NCI-H2029 treated with DMSO at 0.1 percent for 48 hours (cell line): ENCODE measurements at places on chromosomes 5 and 9.

DNA sequence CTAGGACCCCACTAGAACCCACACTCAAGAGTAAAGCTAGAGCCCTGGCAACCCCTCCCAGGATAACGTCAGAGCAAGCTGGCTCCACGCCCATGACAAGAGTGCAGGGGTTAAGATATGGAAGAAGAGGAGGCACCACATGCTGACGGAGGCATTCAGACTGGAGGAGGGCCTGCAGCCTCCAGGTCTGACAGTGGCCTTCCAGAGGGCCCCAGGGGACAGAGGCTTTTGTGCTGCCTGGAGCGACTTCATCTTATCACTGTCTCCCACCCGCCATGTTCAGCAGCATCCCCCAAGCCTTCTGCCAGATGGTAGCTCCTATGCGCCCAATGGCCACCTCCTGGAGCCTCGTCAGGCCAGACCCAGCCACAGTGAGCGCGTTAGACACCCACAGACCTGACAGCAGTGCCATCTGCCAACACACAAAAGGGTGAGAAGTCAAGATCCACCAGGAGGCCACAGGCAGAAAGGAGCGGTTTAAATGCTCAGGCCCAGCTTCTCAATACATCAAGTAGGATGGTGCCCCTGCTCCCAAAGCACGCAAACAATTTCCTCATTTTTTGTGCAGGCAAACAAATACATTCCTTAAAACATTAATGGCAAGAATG is 65.8 kb downstream of the C5orf15 start:
- no peak for DNase-seq

DNA sequence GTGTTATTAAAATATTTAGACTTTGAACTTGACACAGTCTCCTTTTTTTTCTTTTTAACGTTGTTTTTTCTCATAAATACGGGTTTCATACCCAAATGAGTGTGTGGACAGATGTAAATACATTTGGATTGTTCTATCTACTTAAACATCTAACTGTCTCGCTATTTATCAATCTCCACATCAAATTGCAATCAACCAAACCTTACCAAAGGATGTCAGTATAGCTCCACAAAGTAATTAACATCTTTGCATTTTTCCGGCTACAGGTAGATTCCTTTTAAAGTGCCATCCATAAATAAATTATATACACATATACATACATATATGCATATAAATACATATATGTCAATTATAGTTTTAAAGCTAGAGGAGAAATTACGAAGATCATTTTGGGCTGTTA is 705 bp upstream of the CDH10 start:
- DNase-seq: no peak

- no peak for DNase-seq
Measured at GRCh38 chr5:32170303-32171151, 3.6 kb downstream of the GOLPH3 start.

- DNase-seq: no peak
Measured at GRCh38 chr5:38997591-38997990, 76.6 kb downstream of the RICTOR start.

GRCh38 chr5:50501491-50502228 is 60.6 kb upstream of the EMB start:
- DNase-seq: no peak

DNA sequence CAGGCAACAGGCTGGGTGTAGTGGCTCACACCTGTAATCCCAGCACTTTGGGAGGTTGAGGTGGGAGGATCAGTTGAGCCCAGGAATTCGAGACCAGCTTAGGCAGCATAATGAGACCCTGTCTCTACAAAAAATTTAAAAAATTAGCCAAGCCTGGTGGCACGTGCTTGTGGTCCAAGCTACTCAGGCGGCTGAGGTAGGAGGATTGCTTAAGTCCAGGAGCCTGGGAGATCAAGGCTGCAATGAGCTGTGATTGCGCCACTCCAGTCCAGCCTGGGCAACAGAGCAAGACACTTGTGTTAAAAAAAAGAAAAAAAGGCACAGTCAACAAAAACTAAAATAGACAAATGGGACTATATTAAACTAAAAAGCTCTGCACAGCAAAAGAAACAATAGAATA is 29.3 kb downstream of the ATP6V0E1 start:
- no peak for DNase-seq

- no peak for DNase-seq
Measured at GRCh38 chr5:140113180-140113698, 670 bp upstream of the PURA start.

GRCh38 chr5:164353155-164353554 is 847.7 kb downstream of the MAT2B start:
- DNase-seq: no peak

DNA sequence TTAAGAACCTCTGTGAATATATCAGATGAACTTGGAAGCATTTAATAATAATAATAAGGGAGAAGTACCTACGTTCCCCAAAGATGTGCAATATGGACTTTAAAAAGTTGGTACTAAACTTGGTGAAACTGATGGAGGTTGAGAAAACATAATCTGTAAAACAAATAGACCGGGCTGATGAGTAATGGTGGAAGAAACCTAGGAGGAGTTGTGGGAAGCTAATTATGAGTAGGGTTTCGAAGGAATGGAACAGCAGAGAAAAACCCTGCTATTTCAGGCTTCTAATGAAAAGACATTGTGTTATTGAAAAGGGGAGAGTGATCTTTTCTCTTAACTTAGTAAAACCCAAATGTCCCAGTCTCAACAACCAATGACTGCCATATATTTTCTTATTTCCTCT is 229.3 kb downstream of the PCSK1 start:
- DNase-seq: no peak

DNA sequence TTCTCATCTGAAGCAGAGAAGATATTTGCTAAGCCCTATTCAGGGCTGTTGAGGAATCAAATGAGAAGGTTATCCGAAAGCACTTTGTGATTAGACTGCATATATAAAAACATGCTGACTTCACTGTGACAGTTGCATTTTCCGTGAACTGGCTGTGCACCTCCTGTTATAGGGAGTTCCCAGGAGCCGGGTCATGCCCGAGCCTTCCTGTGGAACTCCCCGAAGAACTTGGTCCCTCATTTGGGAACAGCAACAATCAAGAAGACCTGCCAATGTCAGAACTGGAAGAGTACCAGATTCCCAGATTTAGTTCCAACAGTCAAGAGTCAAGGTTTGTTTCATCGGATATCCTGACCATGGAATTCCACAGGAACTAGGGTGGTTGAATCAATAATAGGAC is 130.4 kb upstream of the RAI14 start:
- no peak for DNase-seq

DNA sequence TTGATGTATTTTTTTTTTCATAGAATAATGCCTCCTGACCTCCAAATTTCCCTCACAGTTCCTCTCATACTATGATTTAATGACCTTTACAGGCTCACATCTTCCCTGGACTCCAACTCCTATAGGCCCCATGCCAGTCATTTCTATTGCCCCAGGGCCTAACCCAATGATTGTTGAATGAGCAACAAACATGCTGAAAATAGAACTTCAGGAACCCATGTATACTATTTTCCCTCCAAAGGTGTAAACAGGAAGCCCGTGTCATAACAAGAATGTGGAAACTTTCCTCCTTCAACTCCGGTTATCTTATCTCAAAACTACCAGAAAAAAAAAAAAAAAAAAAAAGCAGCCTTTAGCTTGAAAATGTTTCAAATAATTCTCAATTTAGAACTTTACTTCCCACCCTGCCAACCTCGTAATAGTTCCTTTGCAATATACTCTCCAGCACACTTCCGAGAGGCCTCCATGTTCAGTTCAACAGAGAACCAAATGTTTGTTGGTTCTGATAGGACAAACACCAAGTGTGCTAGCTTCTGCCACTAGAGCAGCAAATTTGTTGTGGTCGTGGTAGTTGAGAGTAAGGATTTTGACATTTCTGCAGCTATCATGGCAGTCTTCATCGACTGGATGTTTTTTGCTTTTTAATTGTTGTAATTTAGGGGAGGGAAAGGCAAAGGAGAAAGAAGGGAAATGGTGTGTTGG is 25.8 kb downstream of the TRPM6 start:
- no peak for DNase-seq

DNA sequence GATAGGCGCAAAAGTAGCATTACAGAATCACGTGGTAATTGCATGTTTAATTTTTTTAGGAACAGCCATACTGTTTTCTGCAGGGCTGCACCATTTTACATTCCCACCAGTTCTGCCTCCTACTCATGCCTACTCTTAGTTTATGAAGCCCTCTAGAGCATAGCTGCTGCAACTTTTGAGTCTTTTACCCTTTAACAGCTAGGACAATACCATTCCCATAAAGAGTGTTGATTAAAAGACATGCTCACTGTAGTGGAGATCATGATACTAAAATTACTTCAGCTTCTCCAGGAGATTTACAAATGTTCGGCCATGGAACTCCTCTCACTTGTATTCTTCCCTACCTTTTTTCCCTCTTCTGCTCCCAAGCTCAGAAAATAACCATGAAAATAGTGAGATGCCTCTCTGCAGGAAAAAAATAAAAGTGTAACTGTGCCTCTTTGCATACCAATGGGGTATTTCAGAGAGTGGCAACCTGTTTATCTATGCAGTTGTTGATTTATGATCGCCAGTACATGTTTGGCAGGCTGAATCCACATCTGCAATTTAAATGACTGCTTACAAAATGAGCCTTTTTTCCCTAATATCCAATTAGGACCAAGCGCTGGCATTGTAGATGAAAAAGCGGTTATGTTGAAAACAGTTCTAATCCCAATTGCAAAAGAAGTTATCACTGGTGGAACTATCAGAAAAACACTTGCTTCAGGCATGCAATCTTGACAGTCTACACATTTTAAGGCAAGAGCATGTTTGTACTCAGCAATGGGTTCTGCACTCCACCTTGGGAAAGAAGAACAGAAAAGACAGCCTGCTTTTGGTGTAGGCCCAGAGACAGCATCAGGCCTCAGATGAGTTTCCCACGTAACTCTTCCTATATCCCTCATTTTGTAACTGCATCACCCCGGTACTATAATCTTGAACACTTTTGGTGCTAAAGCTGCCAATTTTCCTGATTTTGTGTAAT is 131.1 kb downstream of the ADAMTSL1 start:
- DNase-seq: no peak

DNA sequence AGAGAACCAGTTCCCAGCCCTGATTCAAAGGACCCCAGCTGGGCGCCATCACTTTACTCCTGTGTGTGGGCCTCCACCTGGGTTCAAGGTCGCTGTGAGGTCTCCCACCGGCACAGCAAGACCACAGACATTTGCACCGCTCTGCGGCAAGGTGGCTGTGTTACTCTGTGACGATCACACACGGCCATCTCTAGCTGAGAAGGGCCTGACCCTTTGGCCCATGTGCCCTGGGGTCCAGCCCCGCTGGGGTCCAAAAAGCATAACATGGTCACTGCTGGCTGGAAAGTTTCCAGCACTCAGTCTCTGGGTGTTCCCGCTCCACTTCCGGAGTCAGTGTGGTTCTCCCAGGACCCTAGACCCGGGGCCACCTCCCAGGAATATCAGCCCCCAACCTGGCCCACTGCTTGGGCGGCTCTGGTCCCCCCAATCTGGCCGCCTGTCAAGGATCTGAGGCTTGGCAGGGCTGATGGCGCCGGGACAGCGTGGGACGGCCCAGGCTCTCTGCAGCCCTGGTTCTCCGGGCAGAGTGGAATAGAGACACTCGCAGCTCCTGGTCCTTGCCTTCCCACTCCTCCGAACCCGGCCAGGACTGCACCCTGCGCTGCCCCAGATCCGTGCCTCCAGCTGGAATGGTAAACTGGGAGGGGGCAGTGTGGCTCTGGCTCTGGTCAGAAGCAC is 3.9 kb upstream of the LMX1B start:
- DNase-seq: no peak
